Fibroblast of villous mesenchyme (primary cell): ENCODE measurements at places on chromosomes 4 and X.
A peak's percentile ranks its signal among the peaks of the same experiment; 100 is the strongest.

DNA sequence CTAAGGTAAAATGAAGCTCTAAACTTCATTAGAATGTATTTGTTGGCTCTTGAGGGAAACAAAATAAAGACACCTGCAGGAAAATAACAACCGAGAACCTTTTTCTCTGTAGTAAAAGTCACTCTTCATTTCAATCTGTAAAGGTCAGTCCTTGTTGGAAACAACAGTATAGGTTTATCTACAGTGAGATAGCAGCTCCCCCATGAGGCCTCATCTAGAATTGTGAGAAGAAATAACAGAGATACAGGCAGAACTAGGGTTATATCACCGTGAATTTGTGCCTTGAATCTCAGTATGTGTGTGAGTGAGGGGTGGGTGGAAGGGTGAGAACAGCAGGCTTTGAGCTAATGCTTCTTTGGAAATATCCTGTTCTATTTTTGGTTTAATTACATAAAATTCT lies 107.8 kb upstream of the FMR1 start:
- DNase-seq, result no peak

GRCh38 chr4:54225598-54226403 lies 3.3 kb upstream of the PDGFRA start:
- DNase-seq, result peak; percentile 33

DNA sequence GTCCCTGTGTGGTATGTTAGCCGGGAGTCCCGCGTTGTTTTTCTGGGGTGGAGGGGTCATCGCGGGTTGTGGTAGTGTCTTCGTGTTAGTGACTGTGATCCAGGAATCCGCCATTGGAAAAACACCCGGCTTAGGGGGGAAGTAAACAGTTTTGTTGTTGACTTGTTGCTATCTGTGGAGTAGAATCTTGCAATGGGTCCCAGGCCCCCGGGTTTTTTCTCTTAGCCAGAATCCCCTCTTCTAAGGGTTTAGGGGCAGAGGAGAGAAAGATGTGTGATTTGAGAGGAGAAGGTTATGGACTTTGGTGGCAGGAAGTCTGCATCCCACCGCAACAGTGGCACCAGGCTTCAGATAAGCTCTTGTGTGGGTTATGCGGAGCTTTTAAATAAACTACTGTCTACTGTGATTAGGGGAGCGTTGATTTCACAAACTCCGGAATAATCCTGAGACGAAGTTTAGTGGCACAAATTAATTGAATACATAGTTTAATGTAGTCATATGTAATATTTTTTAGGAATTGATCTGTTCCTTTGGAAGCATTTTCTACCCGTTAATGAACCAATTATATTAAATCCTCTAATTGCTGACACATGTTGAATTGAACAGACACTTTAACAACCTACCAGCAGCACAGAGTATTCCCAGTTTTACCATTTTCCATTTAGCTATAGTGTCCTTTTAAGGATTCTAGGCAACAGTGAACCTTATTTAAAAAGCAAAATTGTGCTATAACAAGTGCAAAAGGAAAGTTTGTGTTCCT lies 1.4 kb downstream of the DDX3X start:
- peak; percentile 46 for DNase-seq

DNA sequence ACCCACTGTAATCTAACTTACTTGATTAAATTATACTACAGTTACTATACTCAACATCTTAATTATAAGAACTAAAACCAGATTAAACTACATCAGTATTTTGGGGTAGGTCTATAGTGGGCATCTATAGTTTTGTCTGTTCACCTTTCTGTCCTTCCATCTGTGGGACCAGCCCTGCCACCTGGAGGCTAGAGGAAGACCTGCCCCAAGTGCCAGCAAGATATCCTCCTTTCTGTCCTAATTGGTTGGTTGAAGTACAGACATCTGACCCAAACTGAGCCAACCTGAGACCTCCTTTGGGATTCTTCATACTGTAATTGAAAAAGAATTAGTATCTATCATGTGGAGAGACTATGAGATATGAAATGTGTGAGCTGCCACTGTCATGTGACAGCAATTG lies 172.2 kb upstream of the TLL1 start:
- no peak for DNase-seq
